NCI-H2107 (cell line): ENCODE measurements at places on chromosomes 1 and 21.

GRCh38 chr1:198261886-198262285, 105.1 kb downstream of the NEK7 start:
- no peak for DNase-seq

- no peak for DNase-seq
Measured at GRCh38 chr1:63835128-63835527, 61.3 kb downstream of the ROR1 start.

DNA sequence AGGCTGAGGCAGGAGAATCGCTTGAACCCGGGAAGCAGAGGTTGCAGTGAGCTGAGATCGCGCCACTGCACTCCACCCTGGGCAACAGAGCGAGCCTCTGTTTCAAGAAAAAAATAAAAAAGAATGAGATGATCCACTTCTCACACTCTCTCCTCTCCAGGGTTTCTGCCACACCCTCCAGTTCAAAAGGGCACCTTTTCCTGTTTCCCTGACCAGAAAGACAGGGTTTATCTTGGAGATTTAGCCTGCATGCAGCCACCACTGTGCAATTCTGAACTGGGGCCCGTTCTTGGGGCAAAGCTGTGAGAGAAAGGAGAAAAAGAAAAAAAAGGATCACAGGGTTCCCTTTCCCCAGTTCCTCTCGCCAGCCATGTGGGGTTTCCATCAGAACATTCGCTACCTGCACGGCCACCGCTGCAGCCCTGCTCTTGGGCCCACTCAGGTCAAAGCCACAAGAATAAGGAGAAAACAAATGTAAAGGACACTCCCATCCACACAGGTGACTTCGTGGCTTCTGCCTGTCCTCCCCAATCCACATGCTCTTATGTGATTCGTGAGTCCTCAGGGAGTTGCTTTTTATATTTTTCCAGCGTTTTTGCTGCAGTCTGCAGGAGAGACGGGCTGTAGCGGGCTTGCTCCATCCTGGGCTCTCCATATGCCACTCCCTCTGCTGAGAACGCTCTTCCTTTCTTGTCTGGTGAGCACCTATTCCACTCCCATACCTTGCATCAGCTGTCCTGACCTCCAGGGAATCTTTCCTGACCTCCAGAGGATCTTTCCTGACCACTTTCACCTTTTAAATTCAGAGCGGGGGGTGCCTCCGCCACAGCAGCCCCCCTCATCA, 26.4 kb downstream of the GNG4 start:
- no peak for DNase-seq

DNA sequence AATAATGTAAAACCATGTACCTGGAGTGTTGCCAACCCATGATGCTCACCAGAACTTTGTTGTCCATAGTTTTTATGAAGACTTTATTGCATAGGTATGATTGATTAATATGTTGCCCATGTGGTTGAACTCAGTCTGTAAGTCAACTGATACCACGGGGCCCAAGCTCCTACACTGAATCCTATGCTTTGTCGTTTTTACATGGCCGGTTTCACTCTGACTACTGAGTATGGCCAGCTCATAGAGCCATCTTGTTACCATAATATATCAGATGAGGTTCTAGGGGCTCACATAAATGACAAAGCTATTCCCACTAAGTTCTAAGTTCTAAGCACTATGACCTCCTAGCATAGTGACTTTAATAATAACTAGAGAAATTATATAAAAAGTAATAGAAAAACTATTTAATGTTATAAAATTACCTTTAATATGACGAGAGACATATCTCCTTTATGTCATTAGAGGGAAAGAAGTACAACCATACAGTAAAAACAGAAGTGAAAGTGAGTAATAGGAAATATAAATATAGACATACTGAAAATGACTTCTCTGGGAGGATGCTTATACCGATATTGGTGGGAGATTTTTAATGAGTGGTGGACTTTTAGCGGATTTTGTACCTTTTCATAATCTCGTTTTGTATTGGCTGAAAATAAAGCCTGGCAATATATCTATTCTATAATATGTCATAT, 983.4 kb upstream of the PRMT6 start:
- DNase-seq: no peak

DNA sequence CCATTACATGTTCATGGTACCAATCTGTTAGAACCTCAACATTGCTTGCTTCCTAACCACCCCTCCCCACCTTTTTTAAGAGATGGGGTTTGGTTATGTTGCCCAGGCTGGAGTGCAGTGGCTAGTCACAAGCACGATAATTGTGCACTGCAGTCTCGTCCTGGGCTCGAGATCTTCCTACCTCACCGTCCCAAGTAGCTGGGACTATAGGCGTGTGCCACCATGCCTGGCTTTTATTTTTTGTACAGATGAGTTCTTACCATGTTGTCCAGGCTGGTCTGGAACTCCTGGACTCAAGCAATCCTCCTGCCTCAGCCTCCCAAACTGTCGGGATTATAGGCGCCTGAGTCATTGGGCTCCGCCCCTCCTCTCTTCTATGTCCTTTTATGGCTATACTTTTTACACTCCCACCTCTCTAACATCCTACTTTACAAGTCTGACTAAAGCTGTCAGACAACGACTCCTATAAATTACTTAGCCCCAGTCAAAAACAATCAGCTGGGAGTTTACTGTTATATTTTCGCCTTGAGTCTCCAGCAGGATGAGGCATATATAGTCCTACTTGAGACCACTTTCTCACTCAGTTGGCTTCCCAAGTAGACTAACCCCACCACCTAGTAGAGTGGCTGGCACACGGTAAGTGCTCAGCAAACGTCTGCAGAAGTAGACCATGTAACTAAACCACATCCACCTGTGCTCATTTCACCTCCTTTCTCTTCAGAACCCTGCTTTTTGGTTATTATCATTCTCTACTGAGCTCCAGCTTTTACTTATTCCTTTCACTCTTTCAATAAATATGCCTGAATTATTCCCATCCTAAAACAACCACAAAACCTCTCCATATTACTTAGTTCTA, 13.8 kb downstream of the ENSA start:
- DNase-seq: no peak

DNA sequence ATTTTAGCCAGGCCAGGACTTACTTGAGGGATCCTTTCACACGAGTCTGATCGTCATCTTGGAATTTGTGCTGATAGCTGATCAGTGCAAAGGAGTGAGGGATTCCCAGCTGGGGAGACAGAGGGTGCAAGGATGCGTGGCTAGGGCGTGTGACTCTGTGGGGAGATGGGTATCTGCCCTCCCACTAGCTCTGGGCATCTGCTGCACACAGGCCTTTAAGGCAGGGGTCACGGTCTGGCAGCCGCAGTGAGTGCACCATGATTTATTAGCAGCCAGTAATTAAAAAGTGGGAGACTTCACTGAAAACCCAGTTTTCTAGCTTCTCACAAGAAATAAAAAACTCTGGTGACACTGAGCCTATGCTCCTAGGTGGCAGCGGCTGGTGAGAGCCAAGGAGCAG, 20.4 kb downstream of the THAP3 start:
- DNase-seq: no peak

DNA sequence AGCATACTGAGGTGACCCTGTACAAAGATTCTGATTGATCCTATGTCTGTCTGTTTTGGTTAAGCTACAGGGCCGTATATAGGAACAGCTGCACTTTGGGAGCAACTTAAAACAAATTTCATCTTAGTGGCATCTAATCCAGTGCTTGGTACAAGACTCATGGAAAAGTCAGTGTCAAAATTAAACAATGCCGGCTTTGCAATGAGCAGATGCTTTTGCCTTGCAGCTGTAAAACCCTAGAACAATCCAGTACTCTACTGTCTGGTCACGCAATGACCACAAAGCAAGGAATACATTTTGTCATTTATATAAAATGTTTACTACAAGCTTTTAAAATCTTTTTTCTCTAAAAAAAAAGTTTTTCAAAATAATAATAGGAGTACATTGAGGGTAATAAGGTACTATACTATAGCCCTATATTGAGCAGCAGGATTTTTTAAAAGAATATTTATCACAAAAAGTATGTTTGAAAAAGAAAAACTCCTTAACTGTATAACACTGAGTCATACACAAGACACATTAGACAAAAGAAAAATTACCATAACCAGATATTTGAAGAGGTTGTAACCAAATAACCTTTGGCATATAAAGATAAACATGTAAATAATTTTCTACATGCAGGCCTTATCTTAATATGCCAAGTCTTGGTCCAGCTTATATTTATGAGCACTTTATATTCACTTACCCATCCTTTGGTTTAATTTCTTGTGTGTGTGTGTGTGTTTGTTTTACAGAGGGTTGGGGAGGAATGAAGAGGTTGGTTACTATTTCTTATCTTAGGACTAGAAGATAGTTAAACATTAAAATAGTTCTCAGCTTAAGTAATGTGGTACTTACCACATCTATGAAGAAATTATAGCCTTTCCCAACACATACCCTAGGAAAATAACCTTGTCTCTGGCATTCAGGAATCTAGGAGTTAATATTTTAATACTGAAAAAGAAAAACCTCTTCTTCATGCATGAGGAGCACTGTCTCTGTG, 262.3 kb downstream of the FAF1 start:
- DNase-seq: no peak

GRCh38 chr1:116808848-116809508, 54.7 kb downstream of the CD2 start:
- DNase-seq: no peak

- no peak for DNase-seq
Measured at GRCh38 chr1:43288058-43288784, 2.8 kb upstream of the C1orf210 start.

- DNase-seq: no peak
Measured at GRCh38 chr1:171814692-171815091, 26.6 kb upstream of the DNM3 start.

DNA sequence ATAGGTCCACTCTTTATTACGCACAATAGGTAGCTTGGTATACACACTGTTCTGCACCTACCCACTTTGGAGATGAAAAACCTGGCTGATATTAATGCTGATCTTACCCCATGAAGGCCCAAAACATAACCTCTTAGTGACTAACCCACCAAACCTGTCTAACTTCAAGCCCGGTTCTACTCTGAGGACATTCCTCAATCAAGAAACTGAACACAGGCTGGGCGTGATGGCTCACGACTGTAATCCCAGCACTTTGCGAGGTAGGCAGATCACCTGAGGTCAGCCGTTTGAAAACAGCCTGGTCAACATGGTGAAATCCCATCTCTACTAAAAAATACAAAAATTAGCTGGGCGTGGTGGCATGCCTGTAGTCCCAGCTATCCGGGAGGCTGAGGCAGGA, 50.5 kb downstream of the EYA3 start:
- DNase-seq: no peak

- no peak for DNase-seq
Measured at GRCh38 chr1:22318279-22318981, 133.2 kb upstream of the ZBTB40 start.

- no peak for DNase-seq
Measured at GRCh38 chr1:215002471-215002870, 80.1 kb upstream of the KCNK2 start.

GRCh38 chr1:224540535-224540934, 75.6 kb upstream of the CNIH3 start:
- no peak for DNase-seq

DNA sequence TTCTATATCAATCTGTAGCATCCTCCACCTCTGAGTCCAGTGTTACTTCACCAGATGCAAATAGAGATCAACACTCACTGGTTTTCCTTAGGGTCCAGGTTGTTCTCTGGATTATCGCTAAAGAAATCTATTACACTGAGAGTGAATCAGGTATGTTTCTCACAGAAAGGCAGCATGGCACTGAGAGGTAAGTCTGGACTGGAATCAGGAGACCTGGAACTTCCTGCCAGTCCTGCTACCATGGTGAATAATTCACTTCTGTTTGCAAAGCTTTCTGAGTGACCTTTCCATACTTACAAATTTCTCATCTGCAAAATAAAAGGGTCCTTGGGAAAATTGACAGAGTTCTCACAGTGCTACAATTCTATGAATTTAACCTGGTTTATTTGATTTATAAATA, 1583.3 kb downstream of the MRPL39 start:
- DNase-seq: no peak

GRCh38 chr1:234479310-234479559, 256 bp upstream of the TARBP1 start:
- DNase-seq: no peak

DNA sequence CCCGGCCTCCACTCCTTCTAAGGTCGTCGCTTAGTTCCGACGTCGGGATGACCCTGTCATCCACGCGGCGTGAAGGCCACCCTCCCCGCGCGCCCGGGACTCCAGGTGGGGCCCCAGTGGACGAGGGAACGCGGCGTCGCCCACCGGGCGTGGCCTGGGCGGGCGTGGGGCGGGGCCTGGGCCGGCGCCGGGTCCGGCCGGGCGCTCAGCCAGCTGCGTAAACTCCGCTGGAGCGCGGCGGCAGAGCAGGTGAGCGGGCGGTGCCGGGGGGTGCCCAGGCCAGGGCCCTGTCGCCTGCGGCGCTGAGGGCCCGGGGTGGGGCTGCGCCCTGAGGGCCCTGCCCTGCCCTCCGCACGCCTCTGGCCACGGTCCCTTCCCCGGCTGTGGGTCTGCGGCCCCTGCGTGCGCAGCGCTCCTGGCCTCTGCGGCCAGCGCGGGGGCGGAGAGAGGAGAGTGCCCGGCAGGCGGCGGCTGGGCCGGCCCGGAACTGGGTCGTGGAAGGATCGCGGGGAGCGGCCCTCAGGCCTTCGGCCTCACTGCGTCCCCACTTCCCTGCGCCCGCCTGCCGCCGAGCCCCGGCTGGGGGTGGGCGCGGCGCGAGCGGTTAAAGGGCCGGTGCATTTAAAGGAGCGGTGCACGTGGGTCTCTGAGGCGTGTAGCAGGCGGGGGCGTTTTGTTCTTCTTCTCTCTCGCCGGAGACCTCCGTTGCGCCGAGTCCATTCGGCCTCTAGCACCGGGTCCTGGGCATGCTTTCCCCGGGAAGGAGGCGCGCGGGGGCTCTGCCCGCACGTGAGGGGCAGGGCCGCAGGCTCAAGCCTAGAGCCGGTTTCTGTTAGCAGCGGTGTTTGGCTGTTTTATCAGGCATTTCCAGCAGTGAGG, at the start of gene PSEN2:
Gene PSEN2, plus strand, starts transcription at position 216 of the 879 bp plus-strand sequence. CDS start 11,292 bp downstream, outside the sequence.
- peak; percentile 57 for DNase-seq

GRCh38 chr21:39422527-39423241, 22.9 kb downstream of the LCA5L start:
- no peak for DNase-seq

- peak; percentile 60 for DNase-seq
Measured at GRCh38 chr1:223706077-223706973, 6.0 kb upstream of the CAPN2 start.

DNA sequence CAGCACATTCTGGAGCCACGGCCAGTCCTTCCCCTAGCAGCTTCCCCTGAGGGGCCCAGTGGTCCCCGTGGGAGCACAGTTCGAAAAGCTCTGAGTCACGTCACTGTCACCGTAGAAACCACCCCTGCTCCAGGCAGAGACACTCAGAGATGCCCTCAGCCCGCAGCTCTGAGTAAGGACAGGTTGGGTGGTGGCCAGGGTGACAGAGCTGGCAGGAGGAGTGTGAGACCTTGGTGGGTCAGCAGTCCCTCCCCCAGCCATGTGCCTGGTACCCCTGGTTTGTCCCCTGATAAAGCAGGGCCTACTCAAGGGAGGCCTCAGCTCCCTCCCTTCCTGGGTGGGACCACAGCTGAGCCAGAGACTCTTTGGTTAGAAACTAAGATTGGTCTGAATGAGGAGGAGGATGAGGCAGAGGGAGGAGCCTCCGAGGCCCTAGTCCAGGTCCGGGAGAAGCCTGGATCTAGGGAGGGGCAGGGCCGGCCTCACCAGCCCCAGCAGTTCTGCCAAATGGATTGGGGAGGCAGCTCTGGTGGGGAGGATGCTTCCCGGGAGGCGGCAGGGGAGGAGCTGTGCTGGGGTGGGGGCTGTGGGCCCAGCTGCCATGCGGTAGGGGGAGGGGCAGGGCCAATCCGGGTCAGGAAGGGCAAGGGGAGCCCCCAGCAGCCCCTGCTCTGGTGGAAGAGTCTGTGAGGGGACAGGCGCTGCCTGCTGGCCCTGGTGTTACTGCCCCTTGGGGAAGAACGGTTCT, 55.2 kb downstream of the SLC9A1 start:
- peak; percentile 34 for DNase-seq
